BE2C (cell line): ENCODE measurements at places on chromosomes 6 and 20.

- DNase-seq: no peak
Measured at GRCh38 chr6:136655239-136656014, 105.2 kb upstream of the MAP7 start.

- no peak for DNase-seq
Measured at GRCh38 chr6:18436341-18436740, 49.2 kb downstream of the RNF144B start.

- DNase-seq: no peak
Measured at GRCh38 chr6:10320291-10320690, 94.6 kb downstream of the TFAP2A start.

DNA sequence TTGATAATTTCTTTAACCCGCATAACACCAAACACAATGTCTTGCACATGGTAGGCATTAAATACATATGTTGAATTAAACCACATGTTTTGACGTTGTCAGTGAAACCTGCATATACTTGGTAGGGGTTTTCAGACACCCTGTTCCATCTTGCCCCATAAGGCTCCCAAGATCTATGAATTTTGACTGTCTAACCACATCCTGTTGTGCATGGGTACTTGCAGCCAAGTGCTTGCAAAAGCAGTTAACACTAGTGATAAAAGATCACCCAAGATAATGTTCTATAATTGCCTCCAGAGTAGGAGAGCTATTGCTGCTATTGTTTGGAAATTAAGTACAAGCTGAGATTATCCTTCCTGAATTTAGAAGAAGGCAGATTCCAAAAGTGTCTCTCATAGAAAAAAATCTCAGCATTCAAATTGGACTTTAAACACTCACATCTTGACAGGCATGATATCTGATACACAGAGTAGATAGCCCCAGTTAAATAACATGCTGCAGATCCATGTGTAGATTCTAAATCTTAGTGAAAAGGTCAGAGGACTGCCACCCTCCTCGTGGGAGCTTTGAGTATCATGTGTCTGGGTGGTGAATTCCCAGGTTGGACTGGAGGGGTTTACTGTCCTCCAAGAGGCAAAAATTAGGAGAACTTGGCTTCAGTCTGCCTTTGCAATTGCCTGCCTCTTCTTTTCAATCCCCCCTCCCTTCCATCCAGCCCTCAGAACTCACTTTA is 25.8 kb upstream of the CCN6 start:
- DNase-seq: no peak

DNA sequence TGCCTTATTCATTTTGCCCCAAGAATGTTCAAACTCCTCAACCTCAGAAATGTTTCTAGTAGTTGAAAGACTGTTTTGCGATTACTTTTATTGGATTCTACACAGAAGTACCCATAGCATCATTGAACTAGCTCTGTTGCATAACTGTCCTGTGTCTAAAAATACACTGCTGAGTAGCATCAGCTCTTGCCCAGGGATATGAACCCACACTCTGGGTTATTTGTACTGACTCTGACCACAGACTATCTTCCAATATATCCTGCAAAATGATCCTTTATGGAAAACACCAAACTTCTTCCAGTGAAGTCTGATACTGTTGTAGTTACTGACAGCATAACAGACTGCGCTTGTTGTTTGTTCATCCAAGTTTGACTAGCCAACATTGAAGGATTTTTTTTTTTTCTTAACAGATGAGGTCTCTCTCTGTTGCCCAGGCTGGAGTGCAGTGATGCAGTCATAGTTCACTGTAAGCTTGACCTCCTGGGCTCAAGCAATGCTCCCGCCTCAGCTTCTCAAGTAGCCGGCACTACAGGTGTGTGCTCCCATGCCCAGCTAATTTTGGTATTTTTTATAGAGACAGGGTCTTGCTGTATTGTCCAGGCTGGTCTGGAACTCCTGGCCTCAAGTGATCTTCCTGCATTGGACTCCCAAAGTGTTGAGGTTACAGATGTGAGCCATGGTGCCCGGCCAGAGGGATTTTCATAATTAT is 49.9 kb downstream of the TULP4 start:
- no peak for DNase-seq

DNA sequence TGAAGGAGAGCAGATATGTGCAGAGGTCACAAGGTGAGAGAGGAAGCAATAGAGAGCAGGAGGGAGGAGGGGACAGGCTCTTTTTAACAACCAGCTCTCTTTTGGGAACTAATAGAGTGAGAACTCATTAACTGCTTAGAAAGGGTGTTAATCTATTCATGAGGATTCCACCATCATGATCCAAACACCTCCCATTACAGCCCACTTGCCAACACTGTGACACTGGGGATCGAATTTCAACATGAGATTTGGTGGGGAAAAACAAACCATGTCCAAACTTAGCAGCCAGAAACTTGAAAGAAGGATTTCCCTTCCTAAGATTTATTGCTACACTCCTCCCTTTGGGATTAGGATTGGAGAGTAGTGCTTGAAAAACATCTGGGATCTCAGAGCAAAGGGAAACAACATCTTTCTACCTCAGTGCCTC is 135.5 kb upstream of the PLCB4 start:
- no peak for DNase-seq

GRCh38 chr20:50996901-50997865 is 25.7 kb downstream of the KCNG1 start:
- no peak for DNase-seq

- DNase-seq: no peak
Measured at GRCh38 chr20:54174457-54175175, 830 bp upstream of the CYP24A1 start.

GRCh38 chr6:31154436-31154835 is 3.2 kb downstream of the CCHCR1 start:
- no peak for DNase-seq

DNA sequence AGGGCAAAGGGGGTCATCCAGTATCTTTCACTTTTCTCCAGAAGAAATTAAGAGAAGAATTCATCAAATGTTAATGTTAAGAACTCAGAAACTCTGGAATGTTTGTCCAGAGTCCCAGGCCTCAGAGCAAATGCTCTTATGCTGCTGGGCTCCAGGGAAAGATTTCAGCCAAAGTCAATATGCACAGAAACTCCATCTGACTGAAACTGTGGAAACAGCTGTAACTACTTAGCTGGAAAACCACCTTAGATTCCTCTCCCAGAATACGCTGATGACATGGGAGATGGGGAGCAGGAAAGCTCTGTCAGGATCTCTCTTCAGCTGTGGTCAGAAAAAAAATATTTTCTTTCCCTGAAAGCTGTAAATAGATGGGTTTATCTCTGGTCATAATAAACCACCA is 559.6 kb downstream of the RFPL4B start:
- DNase-seq: no peak

DNA sequence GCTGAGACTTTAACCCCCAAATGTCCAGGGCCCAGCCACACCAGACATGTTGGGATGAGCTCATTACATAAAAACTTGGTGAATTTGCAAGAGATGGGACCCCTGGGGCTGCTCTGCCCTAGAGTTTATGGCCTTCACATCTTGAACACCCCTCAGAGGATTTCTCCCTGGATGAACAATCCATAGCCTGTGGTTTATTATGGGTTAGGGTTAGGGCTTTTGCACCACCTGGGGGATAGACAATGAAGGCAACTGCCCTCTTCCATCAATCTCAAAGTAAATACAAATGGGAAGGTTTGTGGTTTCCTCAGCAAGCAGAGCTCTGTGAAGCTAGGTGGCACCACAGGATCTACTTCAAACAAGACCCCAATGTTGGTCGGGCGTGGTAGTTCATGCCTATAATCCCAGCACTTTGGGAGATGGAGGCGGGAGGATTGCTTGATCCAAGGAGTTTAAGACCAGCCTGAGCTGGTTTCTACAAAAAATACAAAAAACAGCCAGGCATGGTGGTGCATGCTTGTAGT is 17.4 kb downstream of the SPINT3 start:
- DNase-seq: no peak

- DNase-seq: no peak
Measured at GRCh38 chr20:49594143-49594930, 26.4 kb upstream of the PTGIS start.

DNA sequence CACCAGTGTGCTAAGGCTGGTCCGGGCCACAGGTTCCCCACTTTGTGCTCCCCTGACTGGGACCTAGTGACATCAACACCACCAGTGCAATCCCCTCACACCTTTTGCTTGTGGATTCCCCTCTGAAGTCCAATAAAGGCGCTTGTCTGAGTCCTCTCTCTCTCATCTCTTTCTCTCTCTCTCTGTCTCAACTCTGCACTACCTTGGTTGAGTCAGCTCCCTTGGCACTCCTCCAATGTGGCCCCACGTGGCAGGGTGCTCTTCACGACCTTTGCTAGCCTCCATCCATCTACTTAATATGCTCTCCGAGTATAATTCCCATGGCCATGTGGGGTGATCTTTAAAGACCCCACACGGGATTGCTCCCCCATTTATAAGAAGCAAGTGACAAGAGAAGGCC is 385.0 kb downstream of the CD83 start:
- DNase-seq: no peak

- DNase-seq: no peak
Measured at GRCh38 chr6:149995235-149995750, 30.0 kb downstream of the RAET1L start.

GRCh38 chr6:19333936-19334335 is 503.2 kb upstream of the ID4 start:
- no peak for DNase-seq

DNA sequence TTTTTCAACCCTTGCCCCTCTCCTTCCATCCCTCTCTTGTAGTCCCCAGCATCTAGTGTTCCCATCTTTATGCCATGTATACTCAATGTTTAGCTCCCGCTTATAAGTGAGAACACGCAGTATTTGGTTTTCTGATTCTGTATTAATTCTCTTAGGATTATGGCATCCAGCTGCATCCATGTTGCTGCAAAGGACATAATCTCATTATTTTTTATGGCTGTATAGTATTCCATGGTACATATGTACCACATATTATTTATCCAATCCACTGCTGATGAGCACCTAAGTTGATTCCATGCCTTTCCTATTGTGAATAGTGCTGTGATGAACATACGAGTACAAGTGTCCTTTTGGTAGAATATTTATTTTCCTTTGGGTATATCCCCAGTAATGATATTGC is 66.8 kb downstream of the UNC5CL start:
- no peak for DNase-seq

DNA sequence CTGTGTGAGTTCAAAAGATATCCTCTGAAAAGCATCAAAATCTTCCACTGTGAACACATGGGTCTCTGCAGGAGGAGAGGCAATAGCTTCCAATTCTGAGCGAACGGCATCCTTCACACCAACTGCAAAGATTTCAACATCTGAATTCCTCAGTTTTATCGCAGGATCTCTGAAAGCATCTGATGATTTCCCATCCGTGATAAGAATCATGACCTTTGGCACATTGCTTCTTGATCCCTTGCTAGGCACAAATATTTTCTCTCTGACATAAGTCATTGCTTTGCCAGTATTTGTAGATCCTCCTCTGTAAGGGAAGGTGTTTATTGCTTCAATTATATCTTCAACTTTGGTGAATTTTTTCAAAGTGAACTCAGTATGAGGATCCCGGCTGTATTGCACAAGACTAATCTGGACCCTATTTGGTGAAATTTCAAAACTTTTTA is 22.7 kb downstream of the COL12A1 start:
- no peak for DNase-seq

DNA sequence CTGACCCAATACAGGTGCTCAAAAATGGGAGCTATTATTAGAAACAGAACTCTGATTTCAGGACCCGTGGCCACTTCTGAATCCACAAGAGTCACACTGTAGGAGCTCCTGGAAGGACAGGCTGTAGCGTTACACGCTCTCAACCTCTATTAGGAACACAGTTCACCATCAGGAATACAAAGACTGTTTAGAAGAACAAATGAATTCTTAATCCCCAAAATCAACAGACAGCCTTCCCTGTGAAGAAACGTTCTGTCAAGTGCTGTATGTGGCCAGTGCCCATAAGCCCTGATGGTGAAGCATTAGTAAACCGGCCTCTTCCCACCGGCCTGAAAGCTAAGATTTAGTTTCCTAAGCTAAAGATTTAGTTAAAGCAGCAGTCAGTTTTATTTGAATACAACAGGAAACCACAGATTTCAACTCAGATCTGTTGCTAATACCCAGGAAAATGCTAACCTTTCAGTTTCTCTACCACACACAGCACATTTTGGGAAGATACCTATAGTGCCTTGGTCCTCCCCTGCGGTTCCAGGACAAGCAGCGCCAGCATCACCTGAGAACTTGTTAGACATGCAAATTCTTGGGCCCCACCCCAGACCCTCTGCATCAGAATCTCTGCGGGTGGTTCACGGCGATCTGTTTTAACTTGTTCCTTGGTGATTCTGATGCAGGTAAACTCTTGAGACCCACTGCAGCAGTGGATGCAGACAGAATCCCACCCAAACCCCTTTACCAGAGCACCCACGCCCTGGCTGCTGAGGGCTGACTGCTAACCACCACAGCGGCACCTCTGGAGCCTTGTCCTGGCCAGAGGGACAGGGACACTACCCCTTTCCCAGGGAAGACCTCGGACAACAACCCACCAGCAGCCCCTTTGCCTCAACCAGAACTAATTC is 33.4 kb downstream of the MTRES1 start:
- no peak for DNase-seq
